Cardiac muscle cell (in vitro differentiated cells and primary cell): ENCODE measurements at places on chromosomes 5 and 9. TPM values are rescaled to one million over a fixed set of nuclear protein-coding genes. Genes with fewer than 3 reads are reported as not detected.

DNA sequence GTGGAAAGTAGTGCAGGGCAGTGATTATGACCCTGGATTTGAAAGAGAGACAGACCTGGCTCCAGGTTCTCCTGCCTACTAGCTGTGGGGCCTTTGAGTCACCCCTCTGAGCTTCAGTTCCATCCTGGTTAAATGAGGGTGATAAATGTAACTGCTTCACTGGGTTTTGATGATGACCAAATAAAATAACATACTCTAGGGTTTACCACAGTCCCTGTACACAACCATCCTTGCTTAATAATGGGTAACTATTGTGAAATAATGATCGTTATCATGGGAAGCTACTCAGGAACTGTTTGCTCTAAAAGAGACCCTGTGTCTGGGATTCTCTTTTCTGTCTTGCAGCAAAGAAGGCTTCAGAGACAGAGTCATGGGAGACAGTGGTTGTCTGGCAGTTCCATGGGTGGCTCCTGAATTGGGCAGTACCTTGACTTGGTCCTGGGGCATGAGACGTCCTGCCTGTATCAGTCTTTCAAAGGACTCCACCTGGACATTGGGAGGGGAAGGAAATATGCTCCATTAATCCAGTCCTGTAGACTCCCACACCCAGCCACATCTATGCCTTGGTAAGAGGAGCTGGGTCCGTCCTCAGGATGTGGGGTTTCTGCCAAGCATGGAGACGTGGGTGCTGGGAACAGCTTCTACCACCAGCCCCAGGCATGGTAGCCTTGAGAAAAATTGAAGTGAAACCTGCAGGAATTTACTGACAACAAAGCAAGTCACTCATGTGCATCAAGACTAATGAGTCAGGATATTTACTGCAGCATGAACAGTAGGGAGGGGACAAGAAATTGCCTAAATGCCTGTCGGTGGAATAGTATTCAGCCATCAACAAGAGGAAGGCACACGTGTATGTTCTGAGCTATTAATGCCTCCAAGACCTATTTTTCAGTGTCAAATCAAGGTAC, 23.4 kb downstream of the AKNA start:
- DNase-seq, result peak; percentile 89

DNA sequence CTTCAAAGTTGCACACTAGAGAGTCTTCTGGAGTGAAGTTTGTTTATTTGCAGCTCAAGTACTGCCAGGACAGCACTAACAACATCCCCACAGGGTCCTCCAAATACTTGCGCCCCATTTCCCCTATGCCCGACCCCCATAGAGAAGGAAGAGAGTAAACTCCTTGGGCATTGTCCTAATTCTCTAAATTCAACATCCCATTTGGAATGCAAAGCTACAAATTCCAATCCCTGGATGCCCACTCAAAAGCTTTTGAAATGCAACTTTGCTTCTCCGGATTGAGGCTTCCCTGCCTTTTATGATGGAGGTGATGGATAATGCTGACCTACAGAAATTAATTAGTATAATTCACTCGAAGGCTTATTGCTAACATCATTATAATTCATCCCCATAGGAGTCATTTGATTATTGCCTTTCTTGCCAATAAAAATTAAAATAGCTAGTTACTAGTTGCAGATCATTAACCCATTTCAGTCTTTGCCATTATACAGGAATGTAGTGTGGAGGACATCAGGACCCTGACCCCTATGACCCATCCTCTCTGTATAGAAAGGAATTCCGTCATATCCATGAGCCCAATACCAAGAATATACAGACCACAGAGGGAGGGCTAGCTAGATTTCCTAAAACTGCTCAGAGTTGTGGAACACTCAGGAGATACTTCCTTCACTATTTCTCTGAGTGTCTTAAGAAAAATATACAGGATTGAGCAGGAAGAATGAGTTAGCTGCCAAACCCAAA, 277.6 kb downstream of the ZNF608 start:
- no peak for DNase-seq

GRCh38 chr9:134867917-134868750, 12.5 kb upstream of the FCN2 start:
- no peak for DNase-seq

- no peak for DNase-seq
Observed at GRCh38 chr9:113155911-113156588, 5.2 kb downstream of the SLC31A2 start.

GRCh38 chr5:101517795-101518194, 614.7 kb upstream of the ST8SIA4 start:
- DNase-seq, result no peak

GRCh38 chr5:58794875-58795274, 212.0 kb downstream of the RAB3C start:
- no peak for DNase-seq

DNA sequence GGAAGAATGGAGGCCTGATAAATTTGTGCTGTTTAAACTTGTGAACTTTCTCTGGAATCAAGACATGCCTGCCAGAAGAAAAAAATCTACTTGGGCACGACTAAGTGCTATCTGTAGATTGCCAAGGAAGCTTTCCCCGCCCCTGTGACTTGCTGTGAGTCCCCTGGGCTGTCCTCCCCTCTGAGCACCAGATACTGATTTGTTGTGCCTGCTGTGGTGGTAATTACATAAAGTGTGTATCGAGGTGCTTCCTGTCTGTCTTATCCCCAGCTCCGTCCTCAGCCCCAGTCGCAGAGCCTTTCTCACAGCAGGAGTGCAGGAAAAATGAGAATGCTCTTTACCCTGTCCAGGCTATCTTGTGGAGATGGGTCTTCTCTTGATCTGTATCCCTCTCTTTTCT, 53.9 kb downstream of the TRIO start:
- DNase-seq, result no peak

- no peak for DNase-seq
Observed at GRCh38 chr9:75876999-75877640, 13.4 kb upstream of the PCSK5 start.

DNA sequence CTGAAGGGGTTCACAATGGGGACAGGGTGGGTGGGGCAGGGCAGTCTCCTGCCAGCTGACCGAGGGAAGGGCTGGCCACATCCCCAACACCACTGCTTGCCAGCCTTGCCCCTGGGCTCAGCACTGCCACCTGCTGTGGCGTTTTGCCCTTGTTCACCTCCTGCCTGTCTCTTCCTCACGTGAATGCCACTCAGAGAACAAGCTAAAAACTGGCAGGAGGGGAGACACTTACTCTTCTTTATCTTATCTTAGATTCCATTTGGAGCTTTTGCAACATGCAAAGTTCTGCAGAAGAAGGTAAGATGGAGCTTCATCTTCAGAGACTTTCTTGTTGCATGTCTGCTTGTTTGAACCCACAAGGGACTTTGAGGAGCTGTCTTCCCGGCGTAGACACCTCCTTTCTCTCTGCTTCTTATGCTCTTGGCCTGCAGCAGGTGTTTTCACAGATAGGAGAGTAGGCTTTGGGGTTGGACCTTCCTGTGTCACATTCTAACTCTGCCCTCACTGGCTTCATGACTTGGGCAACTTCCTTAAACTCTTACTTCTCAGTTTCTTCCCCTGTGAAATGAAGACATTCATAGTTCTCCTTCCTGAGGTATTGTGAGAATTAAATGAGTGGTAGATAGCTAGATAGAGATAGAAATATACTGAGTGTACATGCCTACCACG, 4.1 kb downstream of the LRSAM1 start:
- DNase-seq, result no peak

ESM1 gene
- 0.35 and 1.7 TPM in 2 replicates for total RNA-seq

AGXT2 gene
- 0.07 TPM in 1 of 2 replicates, not detected in the other for total RNA-seq

FAXDC2 gene
- total RNA-seq, result 22.4 and 39.4 TPM in 2 replicates

FBN2 gene
- total RNA-seq, result 1,580 and 2,094 TPM in 2 replicates

FCN2 gene
- total RNA-seq, result not detected in 2 replicates

PLPP7 gene
- total RNA-seq, result 50.3 and 52.5 TPM in 2 replicates

PDGFRB gene
- total RNA-seq, result 4.2 and 5.4 TPM in 2 replicates
